H4 (cell line): ENCODE measurements at places on chromosomes 6 and 20. TPM values are rescaled to one million over a fixed set of nuclear protein-coding genes. Genes with fewer than 3 reads are reported as not detected.

GRCh38 chr6:62479697-62480220, 193.7 kb upstream of the KHDRBS2 start:
- DNase-seq: no peak

DNA sequence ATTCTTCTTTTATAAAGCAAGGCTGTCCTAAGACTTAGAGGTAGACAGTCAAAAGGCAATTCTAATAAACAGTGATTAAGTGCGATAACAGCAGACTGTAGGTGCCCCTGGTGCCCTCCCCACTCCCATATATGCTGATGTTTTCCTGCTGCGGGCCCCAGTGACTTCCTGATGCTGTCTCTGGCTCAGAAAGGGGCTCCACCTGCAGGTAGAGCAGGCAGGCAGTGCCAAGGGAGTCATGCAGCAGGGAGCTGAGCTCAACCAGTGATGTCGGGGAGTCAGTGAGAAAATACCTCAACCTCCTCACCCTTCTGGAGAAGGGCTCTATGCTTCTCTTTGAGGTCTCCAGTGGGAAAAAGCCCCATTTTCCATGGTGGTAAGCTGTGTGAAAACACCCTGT, 126.7 kb upstream of the SSTR4 start:
- DNase-seq: no peak

- DNase-seq: no peak
These were observed 188.6 kb downstream of the BMP2 start for GRCh38 chr20:6956056-6956455.

GRCh38 chr6:53320964-53321363, 27.8 kb downstream of the ELOVL5 start:
- no peak for DNase-seq

Gene ROMO1
- total RNA-seq: 392 and 407 TPM in 2 replicates

Gene KIF25
- 0.51 and 2.3 TPM in 2 replicates for total RNA-seq

Gene NUDT3
- total RNA-seq: 8.1 and 11.5 TPM in 2 replicates
